ENCODE measurements at places on chromosomes 16 and 17.

DNA sequence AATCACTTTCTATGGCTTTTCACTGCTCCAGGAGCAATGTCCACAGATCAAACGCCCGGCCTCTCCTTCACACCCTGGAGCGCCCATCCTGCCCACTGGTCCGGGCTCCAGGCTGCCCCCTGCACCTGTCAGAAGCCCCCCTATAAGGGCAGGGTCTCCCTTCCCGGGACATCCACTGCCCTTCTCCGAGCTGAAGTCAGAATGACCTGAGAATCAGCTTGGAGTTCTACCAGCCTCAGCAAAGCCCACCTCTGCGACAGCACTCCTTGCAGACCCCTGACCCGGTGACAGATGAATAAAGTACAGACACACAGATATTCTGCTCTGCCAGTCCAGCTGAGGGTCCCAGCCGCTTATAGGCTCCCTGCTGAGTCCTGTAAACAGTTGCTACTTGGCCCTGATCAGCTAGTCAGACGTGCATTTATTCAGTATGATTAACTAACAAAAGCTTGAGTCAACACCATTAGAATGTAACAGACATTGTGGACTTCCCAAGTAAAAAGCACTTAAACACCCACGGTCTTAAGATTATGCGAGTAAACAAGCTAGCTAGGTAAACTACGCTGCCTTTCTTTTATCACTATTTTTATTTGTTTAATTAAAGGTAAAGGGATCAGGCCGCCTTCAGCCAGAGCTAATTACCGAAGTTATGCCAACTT lies 4.8 kb downstream of the SLC7A5 start:
- no peak for DNase-seq

GRCh38 chr16:11650641-11651591 lies 17.3 kb upstream of the SNN start:
- DNase-seq: no peak

DNA sequence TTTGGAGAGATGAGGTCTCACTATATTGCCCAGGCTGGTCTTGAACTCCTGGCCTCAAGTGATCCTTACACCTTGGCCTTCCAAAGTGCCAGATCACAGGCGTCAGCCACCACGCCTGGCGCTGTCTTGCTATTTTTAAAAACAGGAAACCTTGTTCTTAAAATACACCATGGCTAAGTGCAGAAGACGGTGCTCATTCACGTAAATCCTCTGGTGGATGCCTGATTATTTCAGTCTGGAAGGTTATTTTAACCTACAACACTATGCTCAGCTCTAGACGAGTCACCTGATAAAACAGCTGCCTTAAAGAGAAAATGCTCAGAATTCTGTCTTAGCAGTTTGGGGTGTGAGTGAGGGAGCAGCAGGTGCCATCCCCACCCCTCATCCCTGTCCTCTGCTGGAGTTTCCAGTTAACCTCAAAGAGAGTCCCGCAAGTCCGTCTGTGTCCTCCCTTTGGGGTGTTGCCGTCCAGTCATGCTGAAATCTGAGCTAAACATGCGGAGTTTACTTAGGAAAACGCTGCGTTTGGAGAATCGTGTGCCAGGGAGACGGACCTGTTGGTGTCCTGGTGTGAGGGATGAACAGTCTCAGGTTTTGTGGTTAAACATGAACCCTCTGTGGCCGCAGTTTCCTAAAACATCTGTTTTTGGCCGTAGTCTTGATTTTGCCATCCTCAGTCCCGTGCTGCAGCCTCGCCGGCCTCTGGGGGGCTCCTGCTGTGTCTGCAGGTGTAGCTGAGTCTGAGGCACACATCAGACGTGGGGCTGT lies 17.1 kb downstream of the SPG7 start:
- no peak for DNase-seq

DNA sequence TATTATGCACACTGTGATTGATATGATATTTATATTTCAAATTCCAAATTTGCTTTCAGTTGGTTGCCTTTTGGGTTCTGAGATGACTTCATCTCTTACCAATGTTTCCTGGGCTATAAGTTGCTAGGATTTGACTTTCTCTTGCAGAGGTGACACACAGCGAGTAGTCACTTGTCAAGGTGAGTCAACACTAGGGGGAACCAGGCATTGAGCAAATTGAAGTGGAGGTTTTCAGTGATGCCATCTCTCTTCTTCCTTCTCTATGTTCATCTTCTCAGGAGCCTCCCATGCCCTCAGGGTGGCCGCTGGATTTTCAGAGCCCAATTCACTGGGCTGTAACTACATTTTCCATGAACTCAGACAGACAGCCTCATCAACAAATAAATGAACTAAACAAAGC lies 6.0 kb upstream of the CPD start:
- no peak for DNase-seq

DNA sequence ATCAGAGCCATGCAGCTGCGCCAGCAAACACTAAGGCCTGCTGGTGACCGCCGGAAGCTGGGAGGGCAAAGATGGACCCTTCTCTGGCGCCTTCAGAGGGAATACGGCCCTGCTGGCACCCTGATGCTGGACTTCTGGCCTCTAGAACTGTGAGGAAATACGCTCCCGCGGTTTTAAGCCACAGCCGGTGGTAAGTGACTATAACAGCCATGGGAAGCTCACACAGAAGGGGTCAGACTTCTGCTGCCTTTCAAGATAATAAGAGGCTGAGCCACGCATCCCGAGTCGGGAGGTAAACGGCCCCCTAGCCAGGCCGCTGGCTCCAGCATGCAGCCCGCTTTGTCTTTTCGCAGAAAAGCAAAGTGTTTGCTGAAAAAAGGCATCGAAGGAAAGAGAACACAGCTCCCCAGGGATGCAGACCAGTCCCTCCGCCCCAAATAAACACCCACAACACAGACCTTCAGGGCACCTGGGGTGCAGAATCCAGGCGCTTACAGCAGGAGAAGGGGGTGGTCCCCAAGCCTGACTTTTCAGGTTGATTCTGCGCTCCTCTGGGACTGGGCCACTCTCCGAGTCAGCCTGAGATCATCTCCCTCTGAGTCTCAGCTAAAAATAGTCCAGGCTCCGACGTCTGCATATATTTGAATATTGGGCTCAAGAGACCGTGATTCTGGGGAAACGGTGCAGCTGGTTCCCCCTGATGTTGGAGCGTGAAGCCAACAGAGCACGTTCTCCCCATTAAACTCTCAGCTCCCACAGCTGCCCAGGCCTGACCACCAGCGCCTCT lies 89.7 kb downstream of the MGAT5B start:
- no peak for DNase-seq

DNA sequence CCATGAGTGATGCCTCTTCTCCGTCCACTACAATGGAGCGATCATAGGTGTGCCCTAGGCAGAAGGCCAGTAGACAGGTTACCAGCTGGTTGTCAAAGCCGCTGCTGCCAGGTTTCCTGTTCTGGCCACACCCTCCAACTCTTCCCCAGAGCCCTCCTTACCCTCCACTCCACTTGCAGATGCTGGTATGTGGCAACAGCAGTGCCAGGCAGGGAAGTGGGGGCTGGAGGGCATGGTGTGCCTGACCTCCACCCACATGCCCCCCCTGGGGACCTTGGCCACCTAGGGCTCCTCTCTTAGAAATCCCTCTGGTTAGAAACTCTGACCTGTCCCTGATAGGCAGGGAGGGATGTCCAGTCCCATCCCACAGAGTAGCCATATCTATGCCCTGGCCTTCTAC lies 1.5 kb downstream of the RRAD start:
- no peak for DNase-seq

DNA sequence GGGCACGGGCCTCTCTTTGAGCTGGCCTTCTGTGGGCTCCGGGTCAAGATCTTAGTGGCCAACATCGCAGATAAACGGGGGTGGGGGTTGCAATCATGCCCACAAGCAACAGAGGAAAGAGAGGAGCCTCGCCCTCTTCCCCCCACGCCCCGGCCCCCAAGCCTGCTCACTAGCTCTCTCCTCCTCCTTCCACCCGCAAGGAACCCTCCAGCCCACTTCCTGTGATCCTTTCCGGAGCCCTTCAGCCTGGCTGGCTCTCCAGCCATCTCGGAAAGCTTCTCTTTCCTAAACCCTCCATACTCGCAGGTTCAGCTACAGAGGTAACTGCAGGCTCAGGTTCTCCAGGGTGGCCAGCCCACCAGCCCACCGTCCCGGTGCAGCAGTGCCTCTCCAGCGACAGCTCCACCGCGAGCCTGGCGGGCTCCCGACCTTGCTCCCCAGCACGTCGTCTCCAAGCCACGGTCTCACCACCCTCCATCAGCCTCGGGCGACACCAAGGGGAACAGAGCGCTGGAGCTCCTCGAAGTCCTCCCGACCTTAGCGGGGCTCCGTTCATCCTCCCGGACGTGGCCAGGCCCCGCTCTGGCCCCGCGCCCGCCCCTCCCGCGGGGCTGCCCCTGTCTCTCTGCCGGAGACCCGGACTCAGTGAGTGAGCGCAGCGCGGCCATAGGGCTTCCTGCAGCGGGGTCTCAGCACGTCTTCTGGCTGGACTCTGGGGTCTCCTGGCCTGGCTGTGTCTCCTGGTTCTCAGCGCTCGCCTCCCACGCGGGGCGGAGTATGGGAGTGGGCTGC lies 12.9 kb upstream of the ODF4 start:
- DNase-seq: no peak

DNA sequence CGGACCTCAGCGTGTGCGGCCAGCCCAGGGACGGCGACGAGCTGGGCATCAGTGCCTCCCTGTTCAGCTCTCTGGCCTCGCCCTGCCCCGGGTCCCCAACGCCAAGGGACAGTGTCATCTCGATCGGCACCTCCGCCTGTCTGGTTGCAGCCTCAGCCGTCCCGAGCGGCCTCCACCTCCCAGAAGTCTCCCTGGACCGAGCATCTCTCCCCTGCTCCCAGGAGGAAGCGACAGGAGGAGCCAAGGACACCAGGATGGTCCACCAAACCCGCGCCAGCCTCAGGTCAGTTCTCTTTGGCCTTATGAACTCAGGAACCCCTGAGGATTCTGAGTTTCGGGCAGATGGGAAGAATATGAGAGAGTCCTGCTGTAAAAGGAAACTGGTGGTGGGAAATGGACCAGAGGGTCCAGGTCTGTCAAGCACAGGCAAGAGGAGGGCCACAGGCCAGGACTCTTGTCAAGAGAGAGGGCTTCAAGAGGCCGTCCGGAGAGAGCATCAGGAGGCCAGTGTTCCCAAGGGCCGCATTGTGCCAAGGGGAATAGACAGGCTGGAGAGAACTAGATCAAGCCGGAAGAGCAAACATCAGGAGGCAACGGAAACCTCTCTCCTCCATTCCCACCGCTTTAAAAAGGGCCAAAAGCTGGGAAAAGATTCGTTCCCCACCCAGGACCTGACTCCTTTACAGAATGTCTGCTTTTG lies 825 bp downstream of the HASPIN start:
- DNase-seq: no peak

GRCh38 chr16:78140818-78141466 lies 41.5 kb downstream of the WWOX start:
- no peak for DNase-seq

GRCh38 chr17:79465011-79465680 lies 145.7 kb downstream of the RBFOX3 start:
- DNase-seq: no peak

- no peak for DNase-seq
These were observed 34.6 kb downstream of the ERN1 start for GRCh38 chr17:64095144-64095882.

DNA sequence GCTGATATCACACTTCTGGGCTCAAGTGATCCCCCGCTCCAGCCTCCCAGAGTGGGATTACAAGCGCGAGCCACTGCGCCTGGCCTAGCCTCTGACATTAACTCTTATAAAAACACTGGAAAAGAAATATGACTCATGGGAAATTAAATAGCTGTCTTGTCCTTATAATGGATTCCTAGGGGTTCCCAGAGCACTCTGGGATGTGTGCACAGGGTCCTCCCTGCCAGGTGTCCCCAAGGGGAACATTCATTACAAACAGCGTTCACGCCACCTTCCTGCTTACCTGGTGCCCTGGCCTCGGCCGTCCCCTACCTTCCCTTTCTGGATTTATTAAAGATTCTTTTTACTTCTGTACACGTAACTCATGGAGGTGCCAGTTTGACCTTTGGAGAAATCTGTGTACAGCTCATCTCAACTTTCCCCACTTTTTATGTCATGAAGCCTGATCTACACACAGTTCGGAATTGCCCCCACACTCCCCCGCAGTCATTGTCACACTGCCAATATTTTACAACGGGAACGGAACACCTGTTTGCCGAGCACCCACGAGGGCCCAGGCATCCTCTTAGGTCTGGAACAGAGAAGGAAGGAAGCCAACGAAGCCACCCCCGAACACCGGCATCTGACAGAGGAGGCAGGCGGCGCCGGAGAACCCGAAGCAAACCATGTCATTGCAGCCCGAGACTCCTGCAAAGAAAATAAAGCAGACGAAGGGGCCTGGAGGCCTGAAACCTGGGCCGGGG lies 39.7 kb upstream of the MEAK7 start:
- no peak for DNase-seq

Data from stimulated activated CD8-positive, alpha-beta memory T cell treated with anti-CD3 and anti-CD28 coated beads, Interleukin-4, amount 100 ng/mL, for 1 hour (primary cell).